ENCODE measurements at places on chromosomes 3 and 15. TPM values are rescaled to one million over a fixed set of nuclear protein-coding genes. Genes with fewer than 3 reads are reported as not detected.

DNA sequence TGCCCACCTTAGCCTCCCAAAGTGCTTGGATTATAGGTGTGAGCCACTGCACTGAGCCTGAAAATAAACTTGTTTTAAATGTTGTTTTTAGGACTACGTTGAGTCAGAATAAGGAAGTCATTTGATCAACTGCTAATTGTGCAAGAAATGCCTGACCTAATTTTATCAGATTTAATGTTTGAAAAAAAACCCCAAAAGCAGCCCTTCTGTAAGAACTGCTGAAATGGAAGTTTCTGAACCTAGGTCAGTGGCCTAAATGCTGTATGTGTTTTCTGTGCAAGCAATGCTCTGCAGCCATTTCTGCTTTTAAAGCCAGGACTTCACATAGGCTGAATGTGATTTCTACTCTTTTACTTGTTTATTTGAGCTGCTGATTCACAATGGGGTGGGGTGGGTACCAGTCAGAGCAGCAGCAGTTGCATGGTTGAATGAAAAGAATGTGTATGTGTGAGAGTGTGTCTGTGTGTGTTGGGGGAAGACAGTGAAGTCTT lies 6.6 kb downstream of the GPX1 start:
- DNase-seq, result peak; percentile 45

DNA sequence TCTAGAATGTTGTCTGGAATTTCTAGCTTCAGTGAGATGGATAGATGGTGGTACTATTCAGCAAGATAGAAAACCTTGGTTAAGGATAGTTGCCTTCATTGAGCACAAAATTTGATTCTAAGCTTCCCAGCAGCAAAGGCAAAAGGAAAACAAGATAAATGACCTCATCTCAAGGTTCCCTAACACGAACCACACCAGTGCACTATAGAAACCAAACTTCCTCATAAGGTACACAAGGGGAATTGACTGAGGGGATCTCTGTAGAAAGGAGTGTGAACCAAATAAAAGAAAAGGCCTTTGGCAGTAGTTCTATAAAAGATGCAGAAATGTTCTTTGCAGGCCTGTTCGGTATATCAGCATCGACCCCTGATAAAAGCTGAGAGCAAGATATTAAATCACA lies 288.9 kb downstream of the SHQ1 start:
- DNase-seq, result no peak

- DNase-seq, result no peak
Observed at GRCh38 chr3:129176051-129176450, 7.6 kb downstream of the CNBP start.

DNA sequence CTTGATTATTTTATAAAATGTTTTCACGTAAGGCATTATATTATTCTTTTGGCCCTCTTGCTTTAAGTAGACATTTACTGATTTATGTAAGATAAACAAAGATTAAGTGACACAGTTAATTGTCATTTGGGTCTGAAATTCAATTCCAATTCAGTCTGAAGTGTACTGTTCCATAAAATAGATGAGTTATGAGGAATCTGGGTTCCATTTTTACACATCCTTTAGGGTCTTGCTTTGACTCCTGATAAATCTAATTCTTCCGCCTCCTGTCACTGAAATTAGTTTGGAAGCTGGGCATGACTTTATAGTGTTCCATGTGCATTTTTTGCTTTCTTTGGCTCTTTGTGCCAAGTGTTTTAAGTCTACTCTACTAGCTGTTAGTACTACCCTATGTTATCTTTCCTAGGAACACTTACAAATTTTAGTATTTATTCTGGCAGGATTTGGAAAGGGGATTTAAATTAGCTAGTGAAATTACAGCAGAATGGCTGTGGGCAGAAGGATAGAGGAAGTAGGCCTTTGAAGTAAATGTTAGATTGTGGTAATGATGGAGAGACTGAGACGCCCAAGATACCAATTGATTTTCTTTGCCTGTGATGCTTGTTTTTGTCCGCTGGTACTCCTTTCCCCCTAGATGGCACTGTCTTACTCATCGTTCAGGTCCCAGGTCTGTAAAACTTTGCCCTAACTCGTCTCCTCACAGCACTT lies 14.3 kb downstream of the ARL8B start:
- peak; percentile 34 for DNase-seq

Gene GOLGA6B
- not detected for total RNA-seq

- DNase-seq, result no peak
Observed at GRCh38 chr3:14948609-14949038, 1.2 kb downstream of the NR2C2 start.

GRCh38 chr15:53312707-53313106 lies 446.8 kb downstream of the WDR72 start:
- DNase-seq, result no peak

DNA sequence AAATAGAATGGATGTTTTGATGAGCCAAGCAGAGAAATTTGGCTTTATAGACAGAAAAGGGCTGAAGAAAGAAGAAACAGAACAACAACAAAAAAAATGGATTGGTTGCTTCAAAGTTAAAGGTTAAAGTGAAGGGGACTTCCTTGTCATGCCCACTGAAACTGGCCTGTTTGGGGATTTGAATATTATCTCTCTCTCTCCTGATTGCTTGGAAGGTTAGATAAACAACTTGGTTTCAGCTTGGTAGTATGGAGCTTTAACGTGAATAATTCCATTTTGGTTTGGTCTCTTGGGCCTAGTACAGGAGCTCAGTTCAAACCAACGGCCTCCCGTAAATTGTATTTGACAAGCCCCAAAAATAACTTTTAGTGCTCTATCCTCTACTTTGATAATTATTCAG lies 70.8 kb upstream of the MBNL1 start:
- no peak for DNase-seq

GRCh38 chr3:146513386-146514051 lies 30.9 kb downstream of the PLSCR1 start:
- no peak for DNase-seq

DNA sequence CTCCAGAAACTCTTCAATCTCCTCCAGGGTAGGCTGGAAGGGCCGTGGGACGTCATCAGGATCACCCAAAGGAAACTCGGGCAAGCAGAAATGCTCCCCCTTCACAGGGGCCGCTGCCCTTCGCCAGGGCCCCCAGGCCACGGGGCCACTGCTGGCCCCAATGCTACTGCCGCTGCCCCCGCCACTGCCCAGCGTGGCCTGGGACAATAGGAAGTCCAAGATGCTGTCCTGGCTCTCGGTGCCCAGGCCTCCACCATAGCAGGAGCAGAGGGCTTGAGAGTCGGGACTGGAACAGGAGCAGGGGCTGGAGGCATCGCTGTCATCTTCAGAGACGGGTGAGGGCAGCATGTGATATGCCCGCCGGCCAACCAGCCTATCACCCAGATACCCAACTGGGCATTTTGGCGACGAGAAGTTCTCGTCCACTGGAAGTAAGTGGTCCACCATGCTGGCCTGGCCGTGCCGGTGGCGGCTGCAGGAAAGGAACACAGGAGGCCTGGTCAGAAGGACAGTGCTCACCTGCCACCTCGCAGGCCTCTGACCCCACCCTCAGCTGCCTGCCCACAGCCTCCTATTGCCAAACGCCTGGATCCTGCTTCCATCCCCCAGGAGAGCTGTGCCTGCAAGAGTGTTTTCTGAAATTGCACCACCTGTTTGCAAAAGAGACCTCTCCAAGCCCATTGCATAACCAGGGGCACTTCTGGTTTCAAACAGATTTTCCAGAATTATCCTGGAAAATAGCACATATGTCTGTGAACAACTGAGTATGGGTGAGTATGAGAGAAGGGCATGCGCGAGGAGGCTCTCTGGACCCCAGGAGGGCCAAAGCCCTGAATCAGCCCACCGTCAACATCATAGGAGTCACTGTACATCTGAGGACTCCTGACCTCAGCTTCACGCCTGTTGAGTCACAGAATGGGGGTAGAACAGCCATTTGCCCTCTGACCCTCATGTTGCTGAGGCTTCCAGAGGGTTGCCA lies 4.4 kb downstream of the KLF15 start:
- no peak for DNase-seq

Gene GABRR3
- not detected for total RNA-seq

Gene SPTSSB
- total RNA-seq, result not detected

DNA sequence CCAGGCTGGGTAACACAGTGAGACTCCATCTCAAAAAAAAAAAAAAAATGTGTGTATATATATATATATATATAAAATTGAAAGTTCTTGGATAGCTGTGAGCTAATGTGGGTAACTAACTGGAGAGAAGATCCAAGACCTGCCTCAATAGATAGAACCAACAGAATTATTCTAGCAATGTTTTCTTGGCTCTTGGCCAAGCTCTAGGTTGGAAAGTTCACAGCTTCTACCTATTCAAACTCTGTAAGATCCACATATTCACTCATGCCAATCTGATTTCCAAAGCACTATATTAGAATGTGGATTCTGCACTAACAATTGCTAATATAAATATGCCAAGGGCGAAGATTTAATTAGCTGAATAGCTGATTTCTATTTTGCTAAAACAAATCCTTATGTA lies 29.8 kb upstream of the CMTM6 start:
- no peak for DNase-seq

Gene RNF7
- 107 TPM for total RNA-seq

Gene CCRL2
- 6.1 TPM for total RNA-seq

Gene ANKUB1
- not detected for total RNA-seq

DNA sequence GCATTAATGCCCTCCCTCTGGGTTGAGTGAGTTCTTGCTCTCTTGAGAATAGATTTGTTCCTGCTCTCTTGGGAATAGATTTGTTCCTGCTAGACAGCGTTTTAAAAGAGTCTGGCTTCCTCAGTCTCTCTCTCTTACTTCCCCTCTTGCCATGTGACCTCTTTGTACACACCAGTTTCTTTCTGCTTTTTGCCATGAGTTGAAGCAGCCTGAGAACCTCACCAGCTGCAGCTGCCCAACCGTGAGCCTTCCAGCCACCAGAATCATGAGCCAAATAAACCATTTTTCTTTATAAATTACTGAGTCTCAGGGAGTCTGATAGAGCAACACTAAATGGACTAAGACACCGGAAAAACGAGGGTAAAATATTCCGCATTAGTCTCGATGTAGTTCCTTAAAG lies 253.6 kb downstream of the CNTN6 start:
- no peak for DNase-seq

GRCh38 chr3:30693470-30694120 lies 87.2 kb downstream of the TGFBR2 start:
- peak; percentile 80 for DNase-seq

Gene LYZL4
- 1.5 TPM for total RNA-seq

DNA sequence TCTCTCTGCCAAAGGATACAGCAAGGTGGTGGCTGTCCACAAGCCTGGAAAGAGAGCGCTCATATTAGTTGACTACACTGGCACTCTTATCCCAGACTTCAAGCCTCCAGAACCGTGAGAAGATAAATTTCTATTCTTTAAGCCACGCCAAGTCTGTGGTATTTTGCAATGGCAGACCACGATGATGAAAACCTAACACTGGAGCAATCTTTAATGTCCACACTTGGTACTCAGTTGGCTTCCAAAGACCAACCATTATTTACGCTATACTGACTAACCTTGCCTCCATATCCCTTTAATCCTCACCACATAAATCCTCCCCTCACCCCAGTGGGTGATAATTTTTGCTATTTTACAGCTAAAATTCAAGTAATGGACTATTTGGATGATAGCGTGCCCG lies 16.9 kb upstream of the LACTB start:
- peak; percentile 61 for DNase-seq

DNA sequence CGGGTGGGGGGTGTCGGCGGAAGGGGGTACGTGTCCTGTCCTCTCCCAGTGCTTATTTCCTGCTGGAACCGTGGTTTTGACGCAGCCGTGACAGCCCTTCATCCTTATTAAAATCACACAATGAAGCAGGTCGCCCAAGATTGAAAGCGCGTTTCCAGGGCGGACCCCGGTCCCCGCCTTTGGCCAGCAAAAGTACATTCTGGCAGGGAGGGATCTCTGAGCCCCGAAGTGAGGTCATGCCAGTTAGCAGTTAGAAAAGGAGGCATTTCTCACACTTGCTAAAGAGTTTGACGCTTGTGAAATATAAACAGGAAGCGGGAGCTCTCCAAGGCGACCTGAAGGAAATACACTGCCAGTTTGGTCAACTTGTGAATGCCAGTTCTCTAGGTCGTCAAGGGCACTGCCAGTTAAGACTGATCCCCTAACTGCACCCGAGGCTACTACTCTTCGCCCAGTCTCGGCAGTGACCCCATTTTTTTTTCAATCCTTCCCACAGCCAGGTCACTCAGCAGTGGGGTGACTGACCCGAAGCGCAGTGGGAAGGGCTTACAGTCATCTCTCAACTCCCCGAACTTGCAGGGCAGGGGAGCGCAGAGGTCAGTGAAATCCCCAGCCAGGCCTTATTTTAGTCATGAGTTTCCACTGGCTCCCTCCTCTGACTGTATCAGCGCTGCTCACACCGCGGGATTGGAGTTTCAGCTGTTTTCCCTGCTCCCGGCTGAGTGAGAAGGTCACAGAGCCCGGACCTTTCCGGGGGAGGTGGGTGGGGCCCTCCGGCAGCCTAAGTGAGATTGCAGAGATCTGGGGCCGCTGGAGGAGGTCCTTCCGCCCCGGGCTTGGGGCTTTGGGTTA lies 2.0 kb upstream of the BHLHE40 start:
- peak; percentile 94 for DNase-seq

Gene ARPIN
- 12.0 TPM for total RNA-seq

Gene TLE3
- total RNA-seq, result 20.4 TPM

DNA sequence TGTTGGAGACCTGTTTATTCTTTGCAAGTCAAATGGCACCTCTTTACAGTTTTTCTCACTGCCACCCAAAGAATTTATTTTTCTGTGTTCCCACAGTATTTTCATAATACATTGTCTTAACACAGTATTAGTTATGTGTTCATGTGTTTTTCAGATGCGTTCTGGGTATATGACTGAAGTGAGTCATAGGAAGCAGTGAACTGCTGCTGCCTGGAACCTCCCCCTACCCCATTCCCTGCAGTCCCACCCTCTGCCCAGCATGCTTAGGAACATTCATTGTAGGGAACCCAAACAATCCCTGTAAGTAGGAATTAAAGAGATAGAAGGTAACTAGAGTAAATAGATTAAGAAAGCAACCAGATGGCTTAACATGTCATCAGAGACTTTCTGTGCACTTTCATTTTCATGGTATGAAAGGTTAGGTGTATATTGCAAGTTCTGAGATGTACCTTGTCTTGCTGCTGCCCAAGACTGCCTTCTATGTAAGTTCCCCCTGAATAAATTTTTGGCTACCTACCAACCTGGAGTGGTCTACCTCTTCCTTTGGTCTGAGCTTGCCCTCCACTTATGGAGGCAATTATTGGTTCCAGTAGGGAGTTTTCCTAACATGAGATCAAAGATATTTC lies 21.9 kb upstream of the SQOR start:
- peak; percentile 41 for DNase-seq

DNA sequence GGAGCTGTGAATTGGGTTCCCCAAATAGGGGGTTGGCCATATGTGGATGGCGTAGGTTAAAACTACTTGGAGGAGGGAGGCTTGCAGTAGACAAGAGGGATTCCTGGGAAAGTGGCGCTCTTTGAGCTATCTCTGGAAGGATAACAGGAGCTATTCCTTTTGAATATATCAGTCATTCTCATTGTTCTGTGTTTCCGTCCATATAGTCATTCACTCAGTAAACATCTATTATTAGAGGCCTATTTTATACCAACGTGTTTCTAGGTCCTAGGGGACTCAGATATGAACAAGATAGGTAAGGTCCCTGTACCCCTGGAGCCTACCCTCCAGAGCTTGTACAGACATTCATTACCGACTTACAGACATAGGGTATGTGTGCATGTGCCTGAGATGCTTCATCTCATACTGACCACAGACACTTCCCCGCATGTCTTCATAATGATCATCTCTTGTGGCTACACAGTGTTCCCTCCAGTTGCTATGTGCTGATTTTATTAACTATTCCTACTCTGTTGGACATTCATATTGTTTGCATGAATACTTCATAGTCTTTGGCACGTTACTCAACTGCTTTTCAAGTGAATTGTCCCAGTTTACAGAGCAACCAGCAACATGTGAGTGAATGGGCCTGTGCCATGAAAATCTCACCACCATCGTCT lies 55.8 kb upstream of the VILL start:
- no peak for DNase-seq

Measured in RPMI7951 (cell line).